ENCODE measurements at places on chromosomes 2 and 18.

- DNase-seq, result no peak
These were observed 2.4 kb upstream of the GPR17 start for GRCh38 chr2:127643439-127644065.

DNA sequence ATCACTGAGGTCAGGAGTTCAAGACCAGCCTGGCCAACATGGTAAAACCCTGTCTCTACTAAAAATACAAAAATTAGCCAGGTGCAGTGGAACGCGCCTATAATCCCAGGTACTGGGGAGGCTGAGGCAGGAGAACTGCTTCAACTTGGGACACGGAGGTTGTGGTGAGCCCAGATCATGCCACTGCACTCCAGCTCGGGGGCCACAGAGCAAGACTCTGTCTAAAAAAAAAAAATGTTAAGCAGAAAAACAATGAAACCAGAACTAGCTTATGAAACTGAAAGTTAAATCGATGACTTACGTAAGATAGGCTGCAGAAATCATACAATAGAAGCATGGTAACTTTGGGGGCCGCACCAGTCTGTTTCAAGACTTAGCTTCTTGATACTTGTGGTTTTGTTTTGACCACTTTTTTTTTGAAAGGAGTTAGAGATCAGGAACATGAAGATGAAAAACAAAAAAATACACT lies 6.2 kb upstream of the GPR155 start:
- peak; percentile 10 for DNase-seq

GRCh38 chr18:69177702-69178101 lies 223.0 kb upstream of the DOK6 start:
- DNase-seq, result no peak

GRCh38 chr2:4073026-4073569 lies 369.7 kb downstream of the DCDC2C start:
- no peak for DNase-seq

- DNase-seq, result no peak
These were observed 2.3 kb downstream of the EMX1 start for GRCh38 chr2:72919414-72920317.

- no peak for DNase-seq
These were observed 86.4 kb upstream of the MCFD2 start for GRCh38 chr2:47002031-47002430.

- no peak for DNase-seq
These were observed 34.6 kb upstream of the KLF11 start for GRCh38 chr2:10008809-10009176.

- no peak for DNase-seq
These were observed 58.8 kb downstream of the DGKD start for GRCh38 chr2:233413046-233413445.

DNA sequence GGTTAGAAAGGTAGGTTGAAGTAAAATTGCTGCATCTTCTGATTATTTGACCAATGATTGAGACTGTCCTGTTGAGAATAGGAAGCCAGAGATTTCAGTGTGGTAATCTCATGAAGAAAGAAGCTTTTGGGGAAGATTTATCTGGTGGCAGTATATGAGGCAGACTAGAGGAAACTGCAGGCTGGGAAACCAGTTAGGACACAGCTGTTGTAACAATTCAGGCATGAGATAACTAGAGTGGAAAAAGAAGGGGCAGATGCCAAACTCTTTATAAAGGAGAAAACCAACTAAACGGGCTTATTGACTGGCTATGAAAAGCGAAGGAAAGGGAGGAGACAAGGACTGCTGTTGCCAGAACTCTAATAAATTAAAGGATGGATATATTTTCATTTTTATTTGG lies 155.6 kb downstream of the TTC27 start:
- DNase-seq, result no peak

DNA sequence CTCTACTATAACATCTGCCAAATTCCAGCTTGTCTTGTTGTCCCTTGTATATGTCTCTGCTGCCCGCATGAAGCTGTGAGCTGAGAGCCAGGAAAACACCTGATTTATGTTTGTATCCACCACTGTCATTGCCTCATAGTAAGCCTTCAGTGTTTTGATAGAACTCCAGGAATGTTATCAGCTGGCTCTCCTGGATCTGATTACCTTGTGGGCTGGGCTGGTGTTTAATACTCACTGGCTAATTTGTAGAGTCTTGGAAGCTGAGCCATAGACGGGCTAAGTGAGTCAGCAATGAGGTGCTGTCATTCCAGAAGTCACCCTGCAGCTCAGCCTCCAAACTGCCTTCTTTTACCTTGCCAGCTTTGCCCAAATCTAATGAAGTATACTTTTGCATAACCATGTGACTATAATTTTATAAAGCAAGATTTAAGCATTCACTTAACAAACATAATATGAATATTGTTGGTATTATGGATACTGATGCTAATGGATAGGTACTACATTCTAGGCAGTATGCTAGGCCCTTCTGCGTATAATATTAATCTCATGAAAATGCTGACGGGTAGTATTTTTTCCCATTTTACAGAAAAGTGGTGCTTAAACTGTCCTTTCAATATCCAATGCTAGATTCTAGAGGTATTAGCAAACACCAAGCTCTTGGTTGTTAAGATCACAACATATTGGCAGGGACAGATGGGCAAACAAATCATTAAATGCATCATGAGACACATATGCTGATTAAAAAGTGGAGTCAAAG lies 62.7 kb upstream of the GATA6 start:
- no peak for DNase-seq

GRCh38 chr2:230927711-230928341 lies 2.8 kb upstream of the GPR55 start:
- no peak for DNase-seq

GRCh38 chr18:32760391-32760790 lies 12.4 kb downstream of the KLHL14 start:
- no peak for DNase-seq

DNA sequence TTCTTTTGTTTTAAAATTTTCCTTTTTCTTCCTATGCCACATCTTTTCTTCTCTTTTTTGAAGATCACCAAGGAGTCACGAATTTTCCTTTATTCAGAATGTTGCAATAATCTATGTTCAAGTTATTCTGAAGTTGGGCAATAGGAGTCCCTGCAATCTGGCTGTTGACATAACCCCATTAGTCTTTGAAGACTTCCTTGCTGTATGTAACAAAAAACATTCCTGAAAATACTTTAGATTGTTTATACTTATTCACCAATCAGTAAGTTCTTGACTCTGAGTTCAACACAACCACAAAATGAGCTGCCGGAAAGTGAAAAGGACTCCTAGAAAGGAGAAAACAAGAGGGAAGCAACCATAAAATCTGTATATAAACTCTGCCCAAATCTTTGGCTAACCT lies 62.8 kb downstream of the TMEM237 start:
- no peak for DNase-seq

- DNase-seq, result no peak
These were observed 107.6 kb upstream of the CYRIA start for GRCh38 chr2:16773080-16773713.

DNA sequence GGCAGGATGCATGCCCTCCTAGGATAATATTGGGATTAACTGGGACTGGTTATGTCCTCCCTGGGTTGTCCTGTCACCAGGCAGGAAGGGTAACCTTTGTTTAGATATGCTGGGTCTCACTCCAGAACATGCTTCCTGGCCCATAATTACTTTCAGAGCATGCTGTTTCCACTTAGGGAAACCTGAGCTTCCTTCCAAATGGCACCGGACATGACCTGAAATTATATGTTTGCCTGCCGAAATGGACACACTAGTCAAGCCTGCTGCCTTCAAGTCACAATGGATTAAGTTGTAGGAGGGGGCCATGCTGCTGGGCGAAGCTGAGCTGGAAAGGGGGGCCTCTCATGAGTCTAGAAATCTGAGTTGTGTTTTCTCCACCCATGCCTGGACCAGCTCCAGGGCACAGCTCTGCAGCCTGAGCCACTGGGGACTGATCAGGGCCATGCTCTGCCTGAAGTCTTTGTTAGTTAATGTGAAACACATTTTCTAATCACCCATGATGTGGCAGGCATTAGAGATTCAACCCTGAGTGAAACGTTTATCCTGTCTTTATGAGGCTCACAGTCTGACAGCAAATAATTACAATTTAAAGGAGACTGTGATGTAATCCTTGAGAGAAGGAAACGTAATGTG lies 273.3 kb downstream of the TNS1 start:
- DNase-seq, result no peak

GRCh38 chr2:133072837-133073694 lies 403.1 kb upstream of the LYPD1 start:
- DNase-seq, result no peak

DNA sequence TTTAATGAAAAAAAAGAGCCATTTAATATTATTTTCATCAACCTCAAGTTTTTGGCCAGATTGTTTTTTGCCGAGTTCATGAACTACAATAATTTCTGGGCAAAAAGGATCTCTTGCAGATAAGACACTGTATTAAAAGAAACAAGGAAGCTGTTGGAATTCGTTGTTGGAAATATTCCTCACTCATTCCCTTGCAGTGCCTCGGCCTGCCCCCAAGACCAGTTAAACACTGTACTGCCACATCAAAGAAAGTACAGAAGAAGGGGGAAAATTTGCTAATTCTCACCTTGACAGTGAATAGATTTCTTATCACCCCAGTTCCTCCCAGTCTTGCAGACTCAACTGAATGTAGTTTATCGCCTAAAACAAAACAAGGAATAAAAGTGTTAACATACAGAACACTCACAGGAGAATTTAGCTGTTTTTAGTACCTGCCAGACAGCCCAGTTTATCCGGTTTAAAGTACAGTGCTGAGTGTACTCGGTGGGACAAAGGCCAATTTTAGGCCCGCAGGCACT lies 1.2 kb downstream of the IDH1 start:
- DNase-seq, result no peak

- DNase-seq, result no peak
These were observed 406.1 kb upstream of the NRP2 start for GRCh38 chr2:205276116-205276777.

GRCh38 chr2:233867993-233868532 lies at the start of gene MSL3B:
Gene MSL3B, minus strand, starts transcription at chr2:233868386.
- DNase-seq, result peak; percentile 41

DNA sequence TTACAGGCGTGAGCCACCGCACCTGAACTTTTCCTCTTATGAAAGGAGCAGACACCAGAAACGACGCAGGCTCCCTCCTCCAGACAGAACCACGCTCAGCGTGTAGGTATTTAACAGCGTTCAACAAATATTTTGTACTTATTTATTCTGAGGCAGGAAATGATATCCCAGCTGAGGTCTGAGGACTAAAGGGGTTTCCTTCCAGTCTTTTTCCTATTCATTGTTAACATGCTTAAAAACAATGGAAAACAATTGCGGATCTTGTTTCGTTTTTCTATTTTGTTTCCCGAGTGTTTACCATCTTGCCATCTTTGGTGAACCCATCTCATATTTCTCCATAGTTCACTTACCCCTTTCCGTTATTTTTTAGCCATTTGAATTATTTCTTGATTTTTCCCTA lies 43.7 kb upstream of the FOSL2 start:
- DNase-seq, result no peak

DNA sequence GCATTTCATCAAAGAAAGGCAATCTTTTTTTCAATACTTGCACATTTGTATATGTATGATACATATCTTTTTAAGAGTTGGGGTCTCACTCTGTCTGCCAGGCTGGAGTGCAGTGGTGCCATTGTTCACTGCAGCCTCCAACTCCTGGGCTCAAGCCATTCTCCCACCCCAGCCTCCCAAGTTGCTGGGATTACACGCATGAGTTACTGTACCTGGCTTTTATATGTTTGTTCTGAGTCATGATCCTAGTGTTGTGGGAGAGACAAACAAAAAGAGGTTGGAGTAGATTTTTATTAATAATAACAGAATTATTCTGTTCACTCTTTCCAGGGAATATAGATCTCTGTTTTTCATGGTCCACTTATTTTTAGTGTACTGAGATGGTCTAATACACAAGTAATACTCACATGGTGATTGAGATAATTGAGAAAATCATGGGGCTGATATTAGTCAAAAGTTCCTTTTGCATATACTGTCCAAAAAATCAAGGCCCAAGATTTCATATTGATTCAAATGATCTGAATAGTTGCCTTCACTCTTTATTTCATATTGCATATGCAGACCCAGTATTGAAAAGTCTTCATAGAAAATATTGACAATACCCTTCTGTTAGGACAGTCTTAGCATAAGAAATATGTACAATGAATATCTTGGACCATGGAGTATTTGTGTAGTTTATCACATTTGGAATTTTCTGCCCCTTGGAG lies 138.3 kb downstream of the FMNL2 start:
- DNase-seq, result no peak

DNA sequence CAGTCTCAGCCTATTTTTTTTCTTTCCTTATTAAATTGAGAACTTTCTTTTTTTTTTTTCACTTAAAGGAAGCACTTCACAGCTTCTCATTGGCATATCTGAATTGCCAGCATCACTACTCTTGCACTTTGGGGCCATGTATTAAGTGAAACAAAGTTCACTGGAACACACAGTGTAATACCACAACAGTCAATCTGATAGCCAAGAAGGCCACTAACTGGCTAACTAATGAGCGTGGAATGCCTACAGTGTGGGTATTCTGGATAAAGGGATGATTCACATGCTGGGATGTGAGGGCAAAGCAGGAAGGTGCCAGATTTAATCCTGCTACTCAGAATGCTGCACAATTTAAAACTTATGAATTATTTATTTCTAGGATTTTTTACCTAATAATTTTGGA lies 11.7 kb upstream of the C18orf63 start:
- no peak for DNase-seq

DNA sequence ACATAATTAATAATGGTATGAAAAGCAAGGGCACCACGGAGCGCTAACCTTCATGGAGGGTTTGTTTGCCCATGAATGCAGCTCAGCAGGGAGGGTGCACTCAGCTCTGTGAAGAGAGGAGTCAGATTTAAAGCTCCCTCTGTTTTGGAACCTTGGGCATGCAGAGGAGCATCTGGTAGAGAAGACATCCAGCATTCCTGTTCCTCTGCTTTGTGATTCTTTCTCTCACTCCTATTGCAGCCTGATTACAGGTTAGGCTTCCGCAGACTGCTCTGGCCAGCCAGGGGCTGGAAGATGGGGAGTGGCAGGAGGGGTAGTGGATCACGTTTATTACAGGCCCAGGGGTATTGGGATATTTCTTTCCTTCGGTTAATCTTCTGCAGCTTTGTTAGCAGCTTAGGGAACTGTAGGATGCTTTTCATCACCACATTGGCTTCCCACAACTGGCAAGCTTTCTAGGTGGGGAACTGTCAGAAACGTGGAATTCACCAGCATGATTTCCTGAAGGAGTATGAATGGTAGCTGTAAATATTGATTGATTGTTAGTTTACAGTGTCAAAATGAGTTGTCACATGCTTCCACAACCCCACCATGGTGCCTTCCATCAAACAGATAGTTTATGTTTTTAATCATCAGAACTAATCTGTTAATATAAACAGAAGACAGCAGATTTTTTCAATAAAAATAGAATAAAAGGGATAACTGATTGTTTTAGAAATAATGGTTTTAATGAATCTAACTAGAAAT lies 201.1 kb downstream of the VAPA start:
- DNase-seq, result no peak

GRCh38 chr18:75714766-75715165 lies 287.3 kb upstream of the SMIM21 start:
- no peak for DNase-seq

GRCh38 chr2:147696426-147696825 lies 148.4 kb upstream of the ACVR2A start:
- DNase-seq, result no peak

- DNase-seq, result no peak
These were observed 106.0 kb downstream of the ZNF519 start for GRCh38 chr18:14026199-14026598.
